ENCODE measurements at places on chromosomes 6 and 20. TPM values are rescaled to one million over a fixed set of nuclear protein-coding genes. Genes with fewer than 3 reads are reported as not detected.

DNA sequence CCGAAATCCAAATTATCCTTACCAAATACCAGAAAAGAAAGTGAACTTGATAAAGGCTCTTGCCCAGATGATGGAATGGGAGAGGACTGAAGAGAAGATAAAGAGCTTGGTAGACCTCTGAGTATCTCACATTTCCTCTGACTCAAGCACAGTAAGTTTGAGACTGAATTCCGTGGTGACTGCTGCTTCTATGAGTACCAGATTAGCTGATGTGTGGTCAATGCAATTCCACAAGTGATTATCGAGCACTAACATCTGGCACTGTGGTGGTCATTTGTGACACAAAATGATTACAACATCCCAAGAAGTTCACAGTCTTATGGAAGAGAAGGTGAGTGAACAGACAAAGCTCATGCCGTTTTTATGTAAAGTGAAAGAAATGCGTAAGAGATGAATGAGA is 2.6 kb upstream of the RPS6KA2 start:
- DNase-seq, result no peak

DNA sequence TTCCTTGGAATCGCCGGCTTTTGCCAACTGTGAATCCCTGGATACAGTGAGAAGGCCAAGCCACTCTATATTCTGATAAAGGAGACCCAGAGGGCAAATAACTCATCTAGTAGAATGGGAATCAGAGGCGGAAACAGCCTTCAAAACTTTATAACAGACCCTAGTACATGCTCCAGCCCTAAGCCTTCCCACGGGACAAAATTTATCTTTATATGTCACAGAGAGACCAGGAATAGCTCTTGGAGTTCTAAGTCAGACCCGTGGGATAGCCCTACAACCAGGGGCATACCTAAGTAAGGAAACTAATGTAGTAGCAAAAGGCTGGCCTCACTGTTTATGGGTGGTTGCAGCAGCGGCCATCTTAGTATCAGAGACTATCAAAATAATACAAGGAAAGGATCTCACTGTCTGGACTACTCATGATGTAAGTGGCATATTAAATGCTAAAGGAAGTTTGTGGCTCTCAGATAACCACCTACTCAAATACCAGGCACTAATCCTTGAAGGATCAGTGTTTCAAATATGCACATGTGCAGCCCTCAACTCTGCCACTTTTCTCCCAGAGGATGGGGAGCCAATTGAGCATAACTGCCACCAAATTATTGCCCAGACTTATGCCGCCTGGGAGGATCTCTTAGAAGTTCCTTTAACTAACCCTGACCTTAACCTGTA is 29.5 kb downstream of the CEP85L start:
- no peak for DNase-seq

GRCh38 chr6:24052590-24052961 is 73.4 kb upstream of the NRSN1 start:
- DNase-seq, result no peak

KCNK16 gene
- not detected for total RNA-seq

PAK5 gene
- total RNA-seq, result not detected

GRCh38 chr6:12065321-12066140 is 53.4 kb downstream of the HIVEP1 start:
- no peak for DNase-seq

- peak; percentile 97 for DNase-seq
Measured at GRCh38 chr6:4313044-4313686, 177.8 kb upstream of the ECI2 start.

- DNase-seq, result peak; percentile 31
Measured at GRCh38 chr20:21520702-21521595, 7.1 kb upstream of the NKX2-2 start.

NRSN1 gene
- not detected for total RNA-seq

GNRH2 gene
- 0.13 TPM for total RNA-seq

GRCh38 chr6:157620944-157621343 is 202.1 kb upstream of the SNX9 start:
- peak; percentile 62 for DNase-seq

- DNase-seq, result no peak
Measured at GRCh38 chr6:44157152-44157521, 1.5 kb upstream of the CAPN11 start.

- DNase-seq, result no peak
Measured at GRCh38 chr6:149752600-149753373, 3.2 kb downstream of the PCMT1 start.

DACT2 gene
- total RNA-seq, result 0.26 TPM

FAM162B gene
- not detected for total RNA-seq

DNA sequence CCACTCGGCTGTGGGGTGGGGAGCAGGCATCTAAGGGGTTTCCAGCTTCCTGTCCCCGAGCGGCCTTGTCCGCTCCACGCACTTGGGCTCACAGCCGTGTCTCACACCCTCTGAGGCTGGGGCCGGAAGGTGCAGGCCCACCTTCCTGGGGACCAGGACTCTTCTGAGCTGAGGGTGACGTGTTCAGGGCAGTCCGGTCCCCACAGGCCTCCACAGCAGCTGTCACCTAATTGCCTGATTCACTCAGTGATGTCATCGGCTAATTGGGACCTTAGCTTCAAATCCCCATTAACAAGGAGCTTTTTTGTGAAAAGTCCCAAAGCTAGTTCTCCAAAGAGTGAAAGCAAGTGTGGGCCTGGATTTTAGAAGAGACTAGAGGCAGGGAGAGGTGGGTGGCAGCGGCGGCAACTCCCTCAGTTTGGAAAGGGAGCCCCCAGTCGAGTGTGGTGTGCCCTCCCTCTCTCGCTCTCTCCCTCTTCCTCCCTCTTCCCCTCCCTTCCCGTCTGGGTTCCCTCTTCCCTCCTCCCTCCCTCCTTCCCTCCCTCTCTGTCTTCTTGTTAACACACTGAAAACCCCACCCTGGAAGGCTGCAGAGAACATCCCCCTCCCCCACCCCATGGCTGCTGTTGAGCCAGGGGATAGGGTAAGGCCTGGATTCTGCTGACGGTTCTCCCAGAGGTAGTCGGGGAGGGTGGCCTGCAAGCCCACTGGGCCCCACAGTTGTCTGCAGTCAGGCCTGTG is 39.0 kb downstream of the MYT1 start:
- DNase-seq, result no peak

- peak; percentile 56 for DNase-seq
Measured at GRCh38 chr6:26329763-26330511, 35.1 kb upstream of the BTN3A2 start.

DNA sequence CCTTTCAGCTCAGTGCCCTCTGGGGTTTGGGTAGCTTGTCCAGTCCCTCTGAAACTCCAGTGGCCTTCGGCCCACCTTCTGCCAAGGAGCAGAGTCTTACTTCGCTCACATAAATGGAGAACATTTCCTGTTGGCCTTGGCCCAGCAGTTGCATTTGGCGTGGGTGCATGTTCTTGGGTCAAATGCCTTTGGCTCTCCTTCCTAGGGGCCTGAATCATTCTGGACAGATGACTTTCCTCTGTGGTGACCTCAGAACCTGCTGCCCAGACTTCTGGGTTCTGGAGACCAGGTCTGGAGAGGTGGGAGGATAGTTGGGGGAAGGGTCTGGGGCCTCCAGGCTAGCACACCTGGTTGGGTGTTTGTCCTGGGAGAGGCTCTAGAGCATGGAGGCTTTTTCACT is 29.3 kb downstream of the BCAS4 start:
- peak; percentile 35 for DNase-seq

- DNase-seq, result no peak
Measured at GRCh38 chr6:15090745-15091384, 155.0 kb upstream of the JARID2 start.

C20orf204 gene
- total RNA-seq, result 1.2 TPM

HDGFL1 gene
- total RNA-seq, result not detected

PPP1R16B gene
- total RNA-seq, result 0.26 TPM

GRCh38 chr6:168100803-168101589 is 22.0 kb upstream of the FRMD1 start:
- DNase-seq, result no peak

DNA sequence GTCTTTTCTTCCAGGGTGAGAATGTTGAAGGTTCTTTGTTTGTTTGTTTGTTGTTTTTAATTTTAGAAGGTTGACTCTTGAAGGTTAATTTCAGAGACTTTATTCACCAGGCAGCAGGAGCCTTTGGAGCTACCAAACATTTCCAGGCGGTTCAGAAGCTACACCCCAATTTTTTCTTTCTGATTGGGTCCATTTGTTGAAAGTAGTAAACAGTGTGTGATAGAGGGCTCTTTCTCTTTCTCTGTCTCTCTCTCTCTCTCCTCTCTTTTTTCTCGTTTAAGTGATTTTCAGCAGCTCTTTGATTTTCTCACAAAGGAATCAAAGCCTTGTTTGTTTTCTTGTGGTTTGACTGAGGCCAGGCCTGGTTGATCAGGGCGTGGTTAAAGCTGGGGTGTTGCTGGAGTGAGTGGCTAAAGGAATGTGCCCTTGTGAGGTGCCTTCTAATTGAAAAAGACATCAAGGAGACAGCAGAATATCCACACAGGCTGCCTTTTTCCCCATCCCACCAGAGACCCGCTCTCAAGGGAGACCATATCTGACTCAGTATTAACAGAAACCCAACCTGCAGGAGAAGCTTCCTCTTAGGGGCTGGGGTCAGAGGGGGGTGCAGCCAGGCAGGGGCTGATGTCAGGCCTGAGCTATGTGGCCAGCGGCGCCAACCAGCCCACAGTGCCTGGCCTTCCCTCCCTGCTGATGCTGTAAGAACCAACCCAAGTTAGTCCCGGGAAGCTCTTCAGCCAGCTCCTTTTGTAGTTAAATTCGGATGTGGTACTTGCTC is 40.4 kb upstream of the NAA20 start:
- peak; percentile 74 for DNase-seq

GRCh38 chr6:151445482-151445881 is 6.4 kb downstream of the RMND1 start:
- DNase-seq, result no peak

DNA sequence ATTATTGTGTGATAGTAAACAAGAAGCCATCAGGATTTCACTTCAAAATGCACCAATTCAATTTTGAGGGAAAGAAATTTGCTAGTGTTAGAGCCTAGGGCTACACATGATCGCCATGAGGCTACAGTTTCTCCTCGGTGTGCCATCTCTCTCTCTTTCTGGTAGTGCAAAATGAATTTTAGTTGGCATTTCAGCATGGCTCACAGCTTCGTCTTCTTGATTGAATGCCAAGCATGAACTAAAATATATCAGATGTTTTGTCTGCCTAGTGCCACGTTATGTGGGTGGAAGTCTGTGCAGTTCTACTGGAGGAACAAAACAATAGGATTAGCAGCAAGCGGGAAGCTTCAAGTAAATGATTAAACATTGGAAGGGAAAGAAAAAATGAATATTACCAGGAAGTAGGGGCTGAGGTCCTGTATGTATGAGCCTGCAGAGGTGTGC is 6.8 kb upstream of the MRAP2 start:
- DNase-seq, result peak; percentile 8

DNA sequence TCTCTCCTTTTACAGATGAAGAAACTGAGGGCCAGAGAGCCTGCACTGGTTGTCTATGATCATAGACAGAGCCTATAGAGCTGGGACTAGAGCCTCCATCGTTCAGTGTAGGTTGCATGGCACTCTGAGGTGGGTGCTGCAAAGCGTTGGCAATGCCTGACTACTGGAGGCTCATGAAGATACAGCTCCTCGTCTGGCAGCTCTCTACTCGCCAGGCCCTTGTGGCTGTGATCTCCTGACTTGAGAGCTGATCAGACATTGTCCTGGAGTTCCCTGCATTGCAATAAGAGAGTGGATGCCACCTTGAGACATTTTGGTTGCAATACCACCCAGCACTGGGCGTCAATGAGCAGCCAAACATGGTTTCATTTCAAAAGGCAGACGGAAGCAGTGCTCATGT is 270.1 kb upstream of the ARID1B start:
- DNase-seq, result no peak

CNPY3 gene
- 14.0 TPM for total RNA-seq

GRCh38 chr6:37972994-37973757 is 153.6 kb downstream of the ZFAND3 start:
- DNase-seq, result no peak

GRCh38 chr6:96621983-96622382 is 59.1 kb downstream of the FHL5 start:
- no peak for DNase-seq

MYB gene
- under 0.01 TPM for total RNA-seq

ARMH2 gene
- total RNA-seq, result not detected

GRCh38 chr6:109000289-109000688 is 94.4 kb downstream of the SESN1 start:
- DNase-seq, result no peak

BANF2 gene
- not detected for total RNA-seq

BPI gene
- total RNA-seq, result not detected

MEI4 gene
- not detected for total RNA-seq

- DNase-seq, result no peak
Measured at GRCh38 chr6:14510038-14510437, 392.5 kb downstream of the CD83 start.

GRCh38 chr20:41170386-41171105 is 33.2 kb downstream of the PLCG1 start:
- DNase-seq, result no peak

DNA sequence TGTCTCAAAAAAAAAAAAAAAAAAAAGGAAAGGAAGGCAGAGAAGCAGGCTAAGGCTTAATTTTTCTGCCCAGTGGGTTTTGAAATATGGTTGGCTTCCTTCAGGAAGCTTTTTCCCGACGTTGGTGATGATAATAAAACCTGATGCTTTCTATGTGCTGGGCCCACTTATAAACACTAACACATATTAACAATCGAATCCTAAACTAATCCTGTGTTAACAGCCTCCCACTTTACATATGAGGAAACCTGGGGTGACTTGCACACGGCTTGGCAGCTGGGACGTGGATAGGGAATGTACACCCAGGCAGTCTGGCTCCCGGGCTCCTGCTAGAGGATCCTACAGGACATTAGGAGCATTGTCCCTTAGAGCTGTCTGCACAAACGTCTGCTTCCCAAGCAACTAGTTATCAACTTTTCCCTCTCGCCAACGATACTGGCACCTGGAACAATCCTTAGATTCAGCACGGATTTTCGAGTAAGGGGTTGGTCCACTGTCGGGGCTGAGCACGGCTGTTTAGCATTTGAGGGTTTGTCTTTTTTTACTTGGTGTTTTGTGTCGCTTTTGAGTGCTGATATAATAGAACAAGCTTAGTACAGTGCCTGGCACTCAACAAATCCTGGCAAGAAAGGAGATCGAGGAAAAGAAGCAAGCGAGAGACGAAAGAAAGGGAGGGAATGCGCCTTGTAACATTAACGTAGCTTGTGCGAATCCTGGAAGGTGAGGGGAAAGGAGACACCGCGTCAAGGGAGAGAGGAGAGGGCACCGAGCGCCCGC is 622 bp upstream of the KIZ start:
- DNase-seq, result peak; percentile 39

GRCh38 chr6:36609582-36609981 is 15.4 kb downstream of the SRSF3 start:
- no peak for DNase-seq

OXT gene
- total RNA-seq, result not detected

All from bronchial epithelial cell (primary cell).